ENCODE measurements at places on chromosomes 5 and 9.

- DNase-seq: no peak
Measured at GRCh38 chr5:76209297-76209696, 126.1 kb downstream of the SV2C start.

DNA sequence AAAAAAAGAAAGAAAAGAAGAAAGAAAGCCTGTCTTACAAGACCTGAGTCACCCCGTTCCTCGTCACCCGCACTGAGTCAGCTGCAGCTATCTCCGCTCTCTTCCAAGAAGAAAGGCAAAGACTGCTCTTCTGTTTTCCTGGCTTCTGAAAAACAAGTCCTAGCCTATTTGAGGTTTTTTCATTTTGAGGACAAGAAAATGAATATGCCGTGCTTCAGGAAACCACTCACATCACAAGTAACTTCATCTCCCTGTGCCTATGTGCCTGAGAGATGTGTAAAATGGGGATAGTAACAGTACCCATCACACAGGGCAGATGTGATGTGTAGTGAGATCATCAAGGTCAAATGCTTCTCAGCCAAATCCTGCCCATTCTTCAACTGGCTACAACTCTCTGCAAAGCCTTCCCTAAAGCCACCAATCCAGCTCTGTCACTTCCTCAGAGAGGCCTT, 78.4 kb downstream of the GLDC start:
- DNase-seq: peak; percentile 34

DNA sequence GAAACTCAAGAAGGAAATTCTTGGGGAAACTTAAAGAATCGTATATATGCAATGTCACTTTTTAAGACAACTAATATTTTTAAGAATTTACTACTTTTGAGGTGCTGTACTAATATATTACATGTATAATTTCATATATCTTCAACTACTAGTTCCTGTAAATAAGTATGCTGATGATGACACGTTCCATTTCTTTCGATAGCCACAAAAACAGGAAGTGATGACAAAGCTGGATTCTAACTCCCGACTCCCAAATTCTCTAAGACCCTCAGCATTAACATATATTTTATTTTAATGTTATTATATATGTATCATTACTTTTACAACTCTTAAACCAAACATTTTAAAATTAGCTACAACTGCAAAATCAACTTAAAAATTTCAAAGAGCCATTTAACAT, 74.8 kb downstream of the STK32A start:
- DNase-seq: no peak

- DNase-seq: no peak
Measured at GRCh38 chr9:36603006-36603405, 30.3 kb downstream of the MELK start.

DNA sequence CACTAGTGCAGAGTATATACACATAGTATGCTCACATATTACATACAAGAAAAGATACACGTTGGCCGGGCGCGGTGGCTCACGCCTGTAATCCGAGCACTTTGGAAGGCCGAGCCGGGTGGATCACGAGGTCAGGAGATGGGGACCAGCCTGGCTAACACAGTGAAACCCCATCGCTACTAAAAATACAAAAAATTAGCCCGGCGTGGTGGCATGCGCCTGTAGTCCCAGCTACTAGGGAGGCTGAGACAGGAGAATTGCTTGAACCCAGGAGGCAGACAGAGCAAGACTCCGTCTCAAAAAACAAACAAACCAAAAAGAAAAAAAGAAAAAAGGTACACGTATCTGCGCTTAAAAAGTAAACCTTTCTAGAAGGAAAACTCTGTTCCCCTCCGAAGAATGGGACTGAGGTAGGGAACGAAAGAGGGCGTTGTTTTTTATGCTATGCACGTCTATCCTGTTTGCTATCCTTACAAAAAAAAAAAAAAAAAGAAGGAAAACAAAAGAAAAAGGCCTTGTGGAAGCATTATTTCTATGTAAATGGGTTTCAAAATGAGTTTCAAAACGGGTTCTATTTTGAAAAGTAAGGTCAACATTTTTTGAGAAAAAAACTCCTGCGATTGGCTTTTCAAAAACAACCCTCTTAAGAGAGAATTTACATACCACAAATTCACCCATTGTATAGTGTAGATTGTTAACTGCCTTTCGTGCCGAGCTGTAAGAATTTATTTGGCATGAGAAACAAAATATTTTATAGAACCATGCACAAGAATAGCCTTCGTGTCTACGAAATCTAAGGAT, 1.2 kb downstream of the AK3 start:
- DNase-seq: no peak

GRCh38 chr5:5342784-5343183, 79.7 kb upstream of the ICE1 start:
- no peak for DNase-seq

DNA sequence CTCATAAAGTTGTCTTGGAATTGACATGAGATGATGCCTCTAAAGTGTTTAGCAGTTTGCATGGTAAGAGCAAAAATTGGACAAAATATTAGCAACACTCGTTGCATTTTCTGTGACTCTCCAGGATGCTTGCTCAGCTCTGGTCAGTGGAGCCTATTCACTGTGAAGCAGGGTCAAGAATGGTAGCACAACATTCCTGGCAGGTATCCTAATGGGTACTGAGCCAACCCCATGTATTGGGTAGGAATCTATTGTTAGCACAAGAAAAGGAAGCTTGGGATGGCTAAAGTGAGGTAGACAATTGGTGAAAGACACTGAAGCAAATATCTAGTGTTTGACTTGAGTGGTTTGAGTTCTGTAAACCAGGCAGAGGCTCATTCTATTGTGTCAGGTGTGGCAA, 10.4 kb upstream of the ACTBL2 start:
- DNase-seq: no peak

- no peak for DNase-seq
Measured at GRCh38 chr9:131467214-131467935, 35.3 kb upstream of the POMT1 start.

DNA sequence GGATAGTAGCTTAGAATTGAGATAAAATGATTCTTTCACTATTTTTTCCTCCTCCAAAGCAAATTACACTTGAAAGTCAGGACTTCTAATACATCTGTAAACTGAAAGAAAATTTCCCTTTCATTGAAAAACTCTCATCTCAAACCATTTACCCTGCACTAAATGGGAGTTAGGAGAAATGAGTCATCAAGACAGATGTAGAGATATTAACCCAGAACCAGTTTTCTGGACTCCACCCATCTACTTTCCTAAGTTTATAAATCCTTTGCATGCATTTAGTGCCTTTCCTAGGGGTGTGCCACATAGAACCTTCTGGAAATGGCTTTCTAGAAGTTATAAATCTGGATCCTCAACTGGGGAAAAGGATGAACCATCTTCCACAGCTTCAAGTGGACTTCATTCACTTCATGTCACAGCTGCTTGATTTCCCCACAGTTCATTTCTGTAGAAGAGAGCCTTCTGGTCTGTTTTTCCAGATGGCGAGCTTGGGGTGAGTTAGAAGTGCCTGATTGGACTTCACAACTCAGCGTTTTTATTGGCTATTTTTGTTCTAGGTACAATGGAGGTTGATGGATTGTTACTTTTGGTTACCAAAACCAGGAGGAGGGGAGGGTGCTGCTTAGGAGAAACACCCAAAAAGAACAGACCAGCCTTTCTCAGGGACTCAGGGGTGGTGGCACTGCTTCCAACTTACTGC, 72.5 kb upstream of the GPR151 start:
- DNase-seq: no peak

- no peak for DNase-seq
Measured at GRCh38 chr5:177552839-177553455, 1.4 kb downstream of the FAM193B start.

DNA sequence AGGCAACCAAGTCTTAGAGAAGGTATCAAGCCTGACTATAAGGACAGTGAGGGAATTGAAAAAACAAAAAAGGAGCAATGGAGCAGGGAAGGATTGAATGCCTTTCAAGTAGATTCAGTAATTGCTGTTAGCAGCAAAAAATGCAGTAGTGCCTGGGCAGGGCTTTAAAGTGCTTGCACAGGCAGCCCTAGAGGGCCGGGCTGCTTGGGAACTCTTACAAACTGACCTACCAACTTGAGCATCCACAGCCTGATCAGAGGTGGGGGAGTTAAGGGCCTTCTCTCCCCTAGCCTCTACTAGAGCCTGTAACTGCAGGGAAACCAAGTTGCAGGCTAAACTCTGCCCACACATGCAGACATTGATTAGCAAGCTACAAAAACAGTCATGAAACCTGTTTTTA, 19.4 kb downstream of the FXN start:
- no peak for DNase-seq

Measured in stimulated activated CD4-positive, alpha-beta T cell treated with anti-CD3 and anti-CD28 coated beads, Interleukin-2, amount 100 ng/mL, for 24 hours (primary cell).